HS-5 (cell line): ENCODE measurements at places on chromosomes 5 and 9.

DNA sequence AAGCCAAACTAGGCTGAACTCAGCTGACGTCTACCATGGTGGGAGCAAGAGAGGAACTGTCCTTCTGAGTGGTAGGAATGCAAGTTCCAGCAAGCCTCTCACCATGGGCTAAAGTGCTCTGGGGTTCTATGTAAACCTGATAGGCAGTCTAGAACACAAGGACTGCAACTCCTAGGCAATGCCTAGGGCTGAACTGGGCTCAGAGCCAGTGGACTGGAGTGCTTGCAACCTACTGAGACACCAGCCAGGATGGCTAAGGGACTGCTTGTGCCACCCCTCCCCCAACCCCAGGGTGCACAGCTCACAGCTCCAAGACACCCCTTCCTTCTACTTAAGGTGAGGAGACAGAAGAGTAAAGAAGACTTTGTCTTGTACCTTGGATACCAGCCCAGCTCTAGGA is 12.1 kb upstream of the RCL1 start:
- no peak for DNase-seq

DNA sequence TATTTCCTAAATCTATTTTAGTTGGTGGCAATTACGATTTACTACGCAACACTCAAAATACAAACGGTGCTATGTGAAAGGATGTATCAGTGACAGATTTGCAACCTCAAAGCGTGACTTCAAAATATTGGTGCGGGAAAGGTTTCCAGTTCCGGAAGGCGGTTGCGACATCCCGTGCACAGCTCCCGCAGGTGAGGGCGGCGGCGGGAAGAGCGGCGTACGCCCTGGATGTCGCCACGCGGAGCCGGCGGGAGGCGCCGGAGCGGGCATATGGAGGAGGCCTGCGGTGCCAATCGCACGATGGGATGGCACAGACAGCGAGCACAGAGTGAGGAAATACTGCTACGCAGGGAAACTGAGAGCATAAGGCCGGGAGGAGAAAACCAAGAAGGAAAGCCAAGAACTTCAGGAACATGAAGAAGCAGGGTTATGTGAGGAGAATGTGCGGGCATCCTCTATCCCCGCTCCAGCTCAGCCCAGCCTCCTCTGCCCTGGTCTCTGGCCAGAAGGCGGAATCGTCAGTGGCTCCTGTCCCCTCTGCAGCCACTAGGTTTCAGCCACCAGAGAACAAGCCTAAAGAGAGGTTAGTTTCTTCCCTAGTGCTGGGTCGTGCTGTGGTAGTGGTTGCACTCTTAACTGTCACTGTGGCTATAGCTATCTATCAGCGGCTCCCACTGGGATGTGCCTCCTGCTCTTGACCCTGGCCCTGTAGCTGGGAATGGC is 378.1 kb upstream of the TLE4 start:
- no peak for DNase-seq

DNA sequence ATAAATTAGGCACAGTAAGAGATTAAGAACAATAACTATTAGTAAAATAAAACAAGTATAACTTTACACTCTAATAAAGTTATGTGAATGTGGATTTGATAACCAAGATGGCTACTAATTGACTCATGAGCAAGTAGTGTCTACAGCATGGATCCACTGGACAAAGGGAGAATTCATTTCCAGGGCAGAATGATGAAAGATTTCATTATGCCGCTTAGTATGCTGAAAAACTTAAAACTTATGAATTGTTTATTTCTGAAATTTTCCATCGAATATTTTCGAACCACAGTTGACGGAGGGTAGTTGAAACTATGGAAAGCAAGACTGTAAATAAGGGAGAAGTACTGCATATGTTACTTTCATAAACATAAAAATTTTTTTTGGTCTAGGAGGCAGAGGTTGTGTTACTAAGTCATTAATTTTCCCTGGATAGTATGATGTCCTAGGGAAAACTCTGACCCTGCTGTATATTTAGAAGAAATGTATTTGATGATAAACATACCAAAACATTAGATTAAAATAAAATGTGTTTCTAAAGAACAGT is 24.9 kb upstream of the TARS1 start:
- no peak for DNase-seq

GRCh38 chr9:34684816-34685215 is 6.3 kb downstream of the CCL19 start:
- DNase-seq = no peak

- peak; percentile 2 for DNase-seq
These were observed 2067.2 kb upstream of the C9orf72 start for GRCh38 chr9:29640507-29640906.

GRCh38 chr9:112404508-112404932 is 24.6 kb downstream of the HSDL2 start:
- no peak for DNase-seq

- DNase-seq = no peak
These were observed 10.2 kb upstream of the NFIB start for GRCh38 chr9:14323985-14324650.

DNA sequence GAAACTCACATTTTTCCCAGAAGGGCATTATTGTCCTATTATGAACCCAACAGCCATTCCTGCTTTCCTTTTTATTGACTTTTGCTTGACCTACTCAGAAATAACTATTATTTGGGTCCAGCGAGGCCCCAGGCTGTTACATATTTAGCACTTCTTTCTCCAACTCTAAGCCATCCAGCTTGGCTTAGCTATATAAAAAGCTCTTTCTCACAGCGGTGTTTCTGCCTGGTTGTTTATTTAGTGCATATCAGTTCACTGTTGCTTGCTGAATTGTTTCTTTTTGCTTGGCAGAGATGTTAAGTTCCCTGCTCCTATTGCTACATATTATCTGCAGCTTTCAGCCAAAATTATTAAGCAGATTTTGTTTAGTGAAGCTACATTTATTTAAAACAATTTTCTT is 1156.8 kb upstream of the SEMA6A start:
- no peak for DNase-seq

DNA sequence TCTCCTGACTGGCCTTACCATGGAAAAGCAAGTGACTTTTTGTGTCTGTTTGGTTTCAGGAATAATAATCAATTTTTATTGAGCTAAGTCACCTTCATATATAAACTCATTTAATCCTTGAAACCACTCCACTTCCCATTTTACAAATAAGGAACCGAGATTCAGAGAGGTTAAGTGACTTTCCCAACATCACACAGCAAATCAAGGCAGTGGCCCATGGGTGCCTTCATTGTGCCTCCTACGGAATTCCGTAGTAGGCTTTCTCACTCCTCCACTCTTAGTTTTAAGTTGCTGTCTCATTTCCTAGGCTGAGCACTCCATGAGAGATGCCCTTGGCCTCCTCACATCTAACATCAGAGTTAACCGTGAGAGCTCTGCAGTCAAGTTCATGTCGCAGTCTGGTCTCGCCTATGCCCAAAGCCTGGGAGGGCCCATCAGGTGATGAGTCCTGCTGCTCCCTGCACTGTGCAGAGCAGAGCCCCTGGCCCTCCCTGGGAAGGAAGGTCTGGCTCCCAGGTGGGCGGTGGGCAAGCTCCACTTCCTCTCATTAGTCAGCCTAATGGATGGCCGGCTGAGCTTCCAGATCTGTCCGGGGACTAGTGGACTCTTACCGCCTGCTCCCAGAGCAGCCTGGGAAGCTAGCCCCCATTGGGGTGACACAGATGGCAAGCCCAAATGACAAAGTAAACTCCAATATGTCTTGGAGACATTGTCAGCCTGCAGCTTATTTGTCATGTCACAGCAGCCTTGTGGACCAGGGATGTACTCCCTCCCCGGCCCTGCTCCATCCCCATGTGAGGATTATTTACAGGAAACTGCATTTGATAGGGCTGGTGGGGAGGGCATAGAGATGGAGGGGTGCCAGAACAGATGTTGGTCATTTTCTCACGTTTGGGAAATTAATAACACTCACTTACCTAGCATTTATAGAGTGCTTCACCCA is 123.4 kb downstream of the MVB12B start:
- DNase-seq = no peak

DNA sequence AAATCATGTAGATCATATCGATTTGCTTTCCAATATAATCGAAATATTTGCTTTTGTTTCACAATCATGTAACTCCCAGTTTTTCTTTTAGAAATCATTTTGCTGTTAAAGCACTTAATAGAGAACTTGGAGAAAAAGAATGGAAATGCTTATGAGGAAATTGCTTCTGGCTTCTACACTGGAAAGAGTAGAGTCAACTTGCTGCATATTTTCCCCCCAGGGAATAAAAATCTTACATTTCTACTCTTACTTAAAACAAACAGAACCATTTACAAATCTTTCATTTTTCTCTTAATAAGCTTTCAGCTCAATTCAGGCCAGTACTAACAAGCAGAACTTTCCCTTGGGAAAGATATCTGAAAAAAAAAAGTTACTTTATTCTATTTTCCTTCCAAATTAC is 312.0 kb downstream of the CHSY3 start:
- DNase-seq = no peak

DNA sequence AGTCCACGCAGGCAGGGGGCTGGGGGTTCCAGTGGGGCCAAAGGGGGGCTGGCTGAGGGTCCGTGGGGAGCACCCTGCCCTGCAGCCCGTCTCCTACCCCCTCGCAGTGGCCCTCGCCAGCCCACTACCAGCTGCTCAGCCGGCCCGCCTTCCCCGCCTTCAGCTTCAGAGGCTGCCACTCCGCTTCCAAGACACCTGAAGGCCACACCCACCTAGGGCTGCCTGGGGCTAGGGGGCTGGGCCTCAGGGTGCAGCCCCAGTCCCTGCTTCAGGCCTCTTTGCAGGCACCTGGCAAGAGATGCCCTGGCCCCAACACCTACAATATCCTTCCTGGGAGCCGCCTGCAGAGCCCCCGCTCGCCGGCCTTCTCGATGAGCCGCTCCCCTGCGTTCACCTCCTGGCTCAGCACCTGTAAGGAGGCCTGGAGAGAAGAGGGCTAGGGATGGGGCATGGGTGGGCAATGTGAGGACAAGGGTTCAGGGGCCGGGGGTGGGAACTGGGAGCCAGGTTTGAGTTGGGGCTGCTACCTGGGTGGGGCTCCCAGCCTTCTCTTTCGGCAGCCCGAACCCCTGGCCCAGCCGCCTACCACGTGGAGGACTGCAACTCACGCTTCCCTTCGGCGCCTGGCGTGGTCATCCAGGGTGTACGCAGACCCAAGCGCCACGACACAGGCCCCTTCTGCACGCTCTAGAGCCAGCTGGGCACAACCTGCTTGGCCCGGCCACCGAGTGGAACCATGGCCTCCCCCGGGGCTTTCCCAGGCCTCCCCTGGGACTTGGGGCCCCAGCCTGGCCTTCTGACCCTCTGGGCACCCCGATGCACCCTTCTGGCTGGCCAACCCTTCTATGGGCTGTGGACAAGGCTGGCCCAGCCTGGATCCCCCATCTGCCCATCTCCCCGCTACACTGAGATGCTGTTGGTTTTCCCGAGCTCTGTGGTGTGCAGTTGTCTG is 1.7 kb downstream of the STPG3 start:
- DNase-seq = no peak

DNA sequence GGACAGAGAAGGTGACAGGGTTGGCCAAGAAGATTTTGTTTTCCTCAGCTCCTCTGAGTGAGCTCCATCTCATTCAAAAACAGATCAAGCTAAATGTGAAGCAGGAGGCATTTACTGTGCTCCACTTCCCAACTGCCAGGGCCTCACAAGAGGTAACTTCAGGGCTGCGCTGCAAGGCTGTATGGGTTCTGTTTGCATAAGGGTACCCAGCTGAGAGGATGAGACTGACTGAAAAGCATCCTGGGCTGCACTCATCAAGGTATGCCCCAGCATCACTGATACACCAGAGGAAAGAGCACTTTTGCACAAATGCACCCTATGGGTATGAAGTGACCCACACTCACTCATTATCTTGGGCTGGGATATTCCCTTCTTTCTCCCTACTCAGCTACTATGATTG is 316.2 kb upstream of the HAPLN1 start:
- DNase-seq = no peak

DNA sequence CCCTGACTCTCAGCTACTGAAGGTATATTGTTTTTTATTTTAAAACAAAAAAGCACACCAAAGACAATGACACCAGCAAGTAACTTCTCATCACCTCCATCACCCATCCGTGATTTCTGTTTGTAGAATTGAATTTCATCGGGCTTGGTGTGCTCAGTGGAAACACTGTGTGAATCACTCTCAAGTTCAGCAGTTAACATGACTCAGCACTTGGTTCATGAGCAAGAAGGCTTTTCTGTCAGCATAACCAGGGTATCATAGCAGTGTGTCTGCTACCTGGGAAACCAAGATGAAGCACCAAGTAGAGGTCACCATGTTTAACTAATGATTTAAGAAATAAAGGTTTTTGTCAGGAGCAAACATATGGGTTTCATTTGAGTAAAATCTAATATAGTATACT is 123.7 kb downstream of the INSYN2B start:
- peak; percentile 55 for DNase-seq

DNA sequence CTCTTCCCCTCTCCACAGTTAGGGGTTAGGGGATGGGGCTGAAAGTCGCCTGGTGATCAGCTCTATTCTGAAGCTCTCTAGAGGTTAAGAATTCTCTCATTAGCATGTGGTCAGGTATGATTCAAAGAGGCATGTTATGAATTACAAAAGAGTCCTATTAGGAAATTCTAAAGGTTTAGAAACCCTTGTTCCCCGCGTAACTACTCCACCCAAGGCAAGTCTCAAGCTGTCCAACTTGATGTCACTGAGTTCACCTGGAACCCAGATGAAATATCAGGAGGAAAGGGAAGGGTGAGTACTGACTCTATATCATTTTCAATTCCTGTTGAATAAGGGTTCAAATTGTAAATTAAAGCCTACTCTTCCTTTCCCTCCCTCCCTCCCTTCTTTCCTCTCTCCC is 18.1 kb upstream of the RNF145 start:
- no peak for DNase-seq

DNA sequence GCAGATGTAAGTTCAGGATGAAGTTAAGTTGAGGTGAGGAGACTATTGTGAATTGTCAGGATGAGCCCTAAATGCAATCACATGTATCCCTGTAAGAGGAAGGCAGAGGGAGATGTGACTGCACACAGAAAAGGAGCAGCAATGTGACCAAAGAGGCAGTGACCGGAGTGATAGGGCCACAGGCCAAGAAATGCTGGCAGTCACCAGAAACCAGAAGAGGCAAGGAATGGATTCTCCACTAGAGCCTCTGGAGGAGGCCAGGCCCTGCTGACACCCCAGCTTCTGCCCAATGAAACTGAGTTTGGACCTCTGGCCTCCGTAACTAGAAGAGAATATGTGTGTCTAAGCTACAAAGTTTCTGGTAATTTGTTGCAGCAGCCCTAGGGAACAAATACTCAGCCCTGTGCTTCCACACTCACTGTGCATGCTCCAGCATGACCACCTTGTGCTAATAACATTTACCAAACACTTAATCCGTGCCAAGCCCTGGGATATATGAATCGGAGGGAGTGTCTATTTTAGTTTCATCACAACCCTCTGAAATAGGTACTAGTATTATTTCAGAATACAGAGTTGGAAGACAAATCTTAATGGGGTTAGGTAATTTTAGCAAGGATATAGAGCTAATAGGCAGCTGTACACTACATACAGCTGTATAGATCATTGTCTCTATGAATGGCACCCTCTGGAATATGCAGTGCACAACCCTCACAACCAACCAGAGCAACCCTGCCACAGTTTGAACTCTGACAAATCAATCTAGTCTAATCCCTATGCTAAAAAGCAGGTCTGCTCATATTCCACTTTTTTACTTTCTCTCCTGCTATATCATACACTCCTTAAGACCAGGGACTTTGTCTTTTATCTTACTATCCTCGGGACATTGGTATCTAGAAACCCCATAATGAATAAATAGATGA is 7.8 kb upstream of the GPX8 start:
- DNase-seq = no peak
